Stimulated activated CD4-positive, alpha-beta T cell treated with anti-CD3 and anti-CD28 coated beads, TNF-alpha, amount 100 ng/mL, for 24 hours (primary cell): ENCODE measurements at places on chromosomes 13 and 19.

DNA sequence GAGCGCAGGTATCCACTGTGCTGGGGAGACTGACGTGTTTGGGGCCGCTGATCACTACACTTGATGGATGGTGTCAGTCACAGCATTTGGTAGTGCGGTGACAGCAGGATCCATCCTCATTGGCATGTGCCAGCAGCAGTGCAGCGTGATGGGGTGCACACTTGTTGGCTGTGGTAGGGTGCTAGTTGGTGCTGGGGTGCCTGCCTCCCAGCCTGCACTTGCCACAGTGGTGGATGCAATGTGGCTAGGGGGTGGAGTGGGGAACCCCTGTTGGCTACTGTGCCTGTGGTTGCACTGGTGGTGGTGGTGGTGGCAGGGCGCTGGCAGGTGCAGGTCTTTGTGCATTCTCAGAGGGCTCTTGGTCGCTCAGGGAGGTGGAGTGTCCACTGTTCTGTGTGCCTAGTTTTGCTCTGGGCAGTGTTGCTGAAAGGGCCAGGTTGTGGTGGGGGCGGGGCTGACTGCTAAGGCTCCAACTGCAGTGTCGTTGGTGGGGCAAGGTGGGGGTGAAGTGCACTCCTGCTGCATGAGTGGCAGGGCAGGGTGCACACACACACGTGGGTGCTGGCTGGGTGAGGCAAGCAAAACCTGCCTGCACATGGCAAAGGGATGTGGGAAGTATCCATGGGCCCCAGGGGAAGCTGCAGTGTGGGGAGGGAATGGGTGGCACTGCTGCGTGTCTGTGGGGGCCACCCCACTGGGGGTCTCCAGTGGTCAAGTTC, 84.8 kb downstream of the ZMYM2 start:
- no peak for DNase-seq

DNA sequence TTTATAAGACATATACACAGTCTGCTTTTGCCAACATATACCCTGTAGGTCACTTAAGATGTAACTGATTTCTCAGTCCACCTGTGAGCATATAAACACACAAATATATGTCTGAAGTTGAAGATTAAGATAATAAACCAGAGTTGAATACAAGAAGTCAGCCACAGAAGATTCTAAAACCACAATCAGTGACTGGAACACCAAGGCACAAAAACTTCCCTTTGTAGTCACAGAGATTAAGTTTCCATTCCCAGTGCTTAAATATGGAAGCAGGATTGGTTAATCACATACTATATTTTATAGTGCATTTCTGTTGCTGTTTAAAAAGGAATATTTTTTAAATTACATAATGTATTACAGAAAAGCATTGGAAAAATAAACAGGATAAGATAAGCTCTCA, 39.9 kb downstream of the MTMR6 start:
- DNase-seq = no peak

DNA sequence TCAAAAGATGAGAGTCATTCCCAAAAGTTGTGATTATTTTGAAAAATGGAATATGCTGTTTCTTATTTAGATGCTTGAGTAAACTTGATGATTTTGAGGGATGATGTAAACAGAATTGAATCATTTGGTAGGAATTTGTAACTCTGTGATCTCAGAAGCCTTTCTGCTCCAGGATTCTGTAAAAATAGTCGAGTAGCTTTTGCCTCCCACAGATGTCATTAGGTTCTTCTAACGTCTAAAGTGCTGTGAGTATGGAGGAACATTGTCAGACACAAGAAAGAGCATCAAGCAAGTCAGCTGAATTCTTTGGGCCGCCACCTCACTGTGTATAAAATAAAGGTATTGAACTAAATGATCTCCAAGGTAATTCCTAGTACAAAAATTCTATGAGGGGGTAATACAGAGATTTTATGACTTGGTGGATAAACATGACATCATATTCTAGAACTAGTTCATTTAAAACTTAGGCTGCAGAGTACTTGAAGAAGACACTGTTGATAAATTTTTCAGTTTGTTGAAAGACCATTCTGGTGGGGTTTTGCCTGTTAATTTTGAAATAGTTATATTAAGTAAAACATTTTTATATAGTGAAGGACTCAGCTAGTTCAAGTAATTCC, 1.4 kb upstream of the GPR183 start:
- no peak for DNase-seq

DNA sequence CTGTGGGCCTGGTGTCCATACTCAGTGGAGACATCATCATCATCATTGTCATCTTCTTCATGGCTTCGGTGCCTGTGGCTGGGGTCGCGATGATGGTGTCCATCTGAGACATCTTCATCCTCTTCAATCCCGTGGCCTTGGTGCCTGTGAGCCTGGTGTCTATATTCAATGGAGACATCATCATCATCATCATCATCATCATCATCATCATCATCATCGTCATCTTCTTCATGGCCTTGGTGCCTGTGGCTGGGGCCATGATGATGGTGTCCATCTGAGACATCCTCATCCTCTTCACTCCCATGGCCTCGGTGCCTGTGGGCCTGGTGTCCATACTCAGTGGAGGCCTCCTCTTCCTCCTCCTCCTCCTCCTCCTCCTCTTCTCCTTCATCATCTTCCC, 917 bp downstream of the HRC start:
- DNase-seq = no peak

DNA sequence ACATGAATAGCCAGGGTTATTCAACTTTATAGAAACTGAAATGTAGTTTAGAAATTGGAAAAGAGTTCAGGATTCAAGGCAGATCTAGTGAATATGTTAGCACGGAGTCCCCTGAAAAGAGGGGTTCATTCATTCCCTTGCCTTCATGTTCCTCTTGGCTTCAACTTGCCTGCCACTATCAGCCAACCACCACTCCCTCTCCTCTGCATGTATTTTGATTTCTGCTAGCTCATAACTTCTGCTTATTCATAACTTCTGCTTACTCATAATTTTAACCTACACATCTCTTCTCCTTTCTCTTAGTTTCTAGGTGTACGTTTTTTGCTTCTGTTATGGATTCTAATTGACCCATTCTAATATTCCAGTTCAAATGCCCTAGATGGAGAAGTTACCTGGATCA, 5.5 kb upstream of the SERTM1 start:
- DNase-seq = no peak
